Astrocyte of the cerebellum (primary cell): ENCODE measurements at places on chromosomes 3 and 15.
A peak's percentile ranks its signal among the peaks of the same experiment; 100 is the strongest.

DNA sequence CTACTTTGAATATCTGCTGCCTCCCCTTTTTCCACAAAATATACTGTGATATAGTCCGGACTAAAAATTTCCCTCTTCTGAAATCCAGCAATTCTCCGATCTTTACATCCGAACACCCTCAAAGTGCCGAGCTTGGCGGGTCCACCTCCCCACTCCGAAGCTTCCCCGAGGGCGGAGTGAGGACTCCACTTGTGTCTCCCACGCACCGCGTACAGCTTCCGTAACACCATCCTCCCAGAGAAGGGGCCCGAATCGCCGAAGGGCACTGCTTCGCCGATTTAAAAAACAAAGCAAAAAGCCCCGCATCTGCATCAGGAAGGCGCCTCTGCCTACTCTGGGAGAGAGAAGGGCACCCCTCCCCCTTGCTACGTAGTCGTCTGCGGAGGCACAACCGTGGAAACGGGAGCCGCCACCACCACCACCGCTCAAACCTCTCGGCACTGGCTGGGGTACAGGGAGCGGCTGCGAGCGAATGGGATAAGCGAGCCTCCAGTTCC lies 551 bp downstream of the NCBP2 start:
- DNase-seq = no peak

DNA sequence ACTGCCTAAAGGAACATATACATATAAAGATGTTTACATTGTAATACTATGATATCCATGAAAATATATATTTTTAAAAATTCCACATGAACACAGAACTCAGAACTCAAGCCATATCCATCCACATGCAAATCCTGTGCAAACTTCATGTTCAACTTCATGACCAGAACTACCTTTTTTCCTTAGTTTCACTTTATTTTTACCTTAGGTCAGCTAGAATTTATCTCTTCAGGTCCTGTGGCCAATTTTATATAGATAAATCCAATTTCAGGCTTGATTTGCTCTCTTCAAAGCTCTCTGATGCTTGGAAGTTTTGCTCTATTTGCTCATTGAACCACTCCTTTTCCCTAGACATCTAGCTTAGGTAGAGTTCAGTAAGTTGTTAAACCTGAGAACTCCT lies 38.8 kb downstream of the ZPLD1 start:
- no peak for DNase-seq

GRCh38 chr3:62496503-62496902 lies 123.2 kb upstream of the FEZF2 start:
- no peak for DNase-seq

DNA sequence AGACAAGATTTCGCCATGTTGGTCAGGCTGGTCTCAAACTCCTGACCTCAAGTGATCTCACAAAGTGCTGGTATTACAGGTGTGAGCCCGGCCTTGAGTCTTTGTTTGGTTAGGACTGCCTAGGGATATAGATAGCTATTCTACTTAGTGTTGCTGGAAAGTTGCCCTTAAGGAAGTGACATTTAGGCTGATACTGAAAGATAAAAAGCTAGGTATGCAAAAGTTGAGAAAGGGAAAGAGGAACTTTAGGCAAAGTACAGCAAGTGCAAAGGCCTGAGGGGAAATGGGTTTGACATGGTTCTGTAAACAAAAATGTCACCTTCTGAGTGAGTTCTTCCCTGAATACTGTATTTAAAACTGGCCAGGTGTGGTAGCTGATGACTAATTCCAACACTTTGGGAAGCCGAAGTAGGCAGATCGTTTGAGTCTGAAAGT lies 111.5 kb downstream of the ZNF609 start:
- no peak for DNase-seq

DNA sequence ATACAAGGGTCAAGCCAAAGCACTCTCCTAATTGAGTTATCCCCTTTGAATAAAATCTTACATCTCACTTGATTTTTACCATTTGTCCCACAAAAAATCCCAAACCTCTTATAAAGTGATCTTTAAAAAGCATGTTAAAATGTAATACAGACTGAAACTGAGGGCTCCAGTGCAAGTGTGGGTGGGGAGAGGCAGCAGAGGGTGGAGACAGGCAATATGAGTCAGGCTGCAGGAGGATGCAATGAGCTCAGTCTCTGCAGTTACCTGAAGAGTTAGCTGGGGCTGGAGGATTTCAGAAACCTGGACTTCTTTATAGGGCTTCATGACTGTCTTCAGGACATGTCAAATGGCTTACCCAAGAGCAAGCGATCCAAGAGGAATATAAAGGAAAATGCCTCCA lies 14.2 kb upstream of the COLQ start:
- no peak for DNase-seq

- no peak for DNase-seq
These were observed 33.6 kb downstream of the INTS14 start for GRCh38 chr15:65577129-65577996.

- DNase-seq = no peak
These were observed 46.8 kb downstream of the MB21D2 start for GRCh38 chr3:192870822-192871221.

- no peak for DNase-seq
These were observed 8.3 kb downstream of the BMF start for GRCh38 chr15:40100123-40100946.

- DNase-seq = no peak
These were observed 16.0 kb downstream of the ROBO2 start for GRCh38 chr3:77055841-77056341.

DNA sequence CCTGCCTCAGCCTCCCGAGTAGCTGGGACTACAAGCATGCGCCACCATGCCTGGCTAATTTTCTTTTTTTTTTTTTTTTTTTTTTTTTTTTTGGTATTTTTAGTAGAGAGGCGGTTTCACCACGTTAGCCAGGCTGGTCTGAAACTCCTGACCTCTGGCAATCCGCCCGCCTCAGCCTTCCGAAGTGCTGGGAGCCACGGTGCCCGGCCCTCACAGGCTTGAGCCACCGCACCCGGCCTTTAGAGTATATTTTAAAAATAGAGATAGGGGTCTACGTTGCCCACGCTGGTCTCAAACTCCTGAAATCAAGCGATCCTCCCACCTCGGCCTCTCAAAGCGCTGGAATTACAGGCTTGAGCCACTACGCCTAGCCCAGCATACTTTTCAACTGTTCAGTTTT lies 93.4 kb upstream of the CHD2 start:
- no peak for DNase-seq

DNA sequence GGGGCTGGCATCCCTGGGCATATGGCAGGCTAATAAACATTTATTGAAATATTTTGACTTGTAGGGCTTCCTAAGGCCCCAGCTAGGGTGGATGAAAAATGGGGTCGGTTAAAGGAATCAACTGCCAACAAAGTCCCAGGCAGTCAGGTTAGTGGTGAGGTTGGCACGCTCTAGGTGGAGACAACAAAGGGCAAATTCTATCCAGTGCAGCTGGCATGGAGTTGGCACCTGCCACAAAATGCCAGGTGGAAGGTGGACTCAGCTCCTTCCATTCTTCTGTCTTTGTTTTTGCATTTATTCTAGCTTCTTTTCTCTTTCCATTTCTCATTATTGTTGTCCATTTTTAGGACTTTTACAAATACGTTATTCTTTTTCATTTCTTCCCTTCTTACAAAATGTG lies 31.0 kb downstream of the LCMT2 start:
- DNase-seq = no peak

DNA sequence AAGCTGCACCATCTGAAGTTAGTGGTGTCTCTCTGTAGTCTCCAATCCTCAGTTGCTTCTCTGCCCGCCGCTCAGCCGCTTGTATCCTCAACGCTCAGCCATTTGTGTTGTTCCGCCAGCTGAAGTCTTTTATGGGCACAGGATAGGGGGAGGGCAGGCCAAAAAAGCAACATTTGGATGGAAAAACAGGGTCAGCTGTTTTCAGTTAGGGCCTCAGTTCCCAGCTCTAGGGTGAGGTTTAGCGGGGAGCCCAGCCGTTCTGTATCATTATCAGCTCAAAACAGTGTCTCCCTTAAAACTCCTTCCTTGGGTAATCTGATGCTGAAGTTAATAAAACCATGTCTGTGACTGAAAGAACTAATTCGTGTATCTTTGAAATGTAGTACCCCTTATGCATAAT lies 329.5 kb upstream of the AZI2 start:
- DNase-seq = no peak

DNA sequence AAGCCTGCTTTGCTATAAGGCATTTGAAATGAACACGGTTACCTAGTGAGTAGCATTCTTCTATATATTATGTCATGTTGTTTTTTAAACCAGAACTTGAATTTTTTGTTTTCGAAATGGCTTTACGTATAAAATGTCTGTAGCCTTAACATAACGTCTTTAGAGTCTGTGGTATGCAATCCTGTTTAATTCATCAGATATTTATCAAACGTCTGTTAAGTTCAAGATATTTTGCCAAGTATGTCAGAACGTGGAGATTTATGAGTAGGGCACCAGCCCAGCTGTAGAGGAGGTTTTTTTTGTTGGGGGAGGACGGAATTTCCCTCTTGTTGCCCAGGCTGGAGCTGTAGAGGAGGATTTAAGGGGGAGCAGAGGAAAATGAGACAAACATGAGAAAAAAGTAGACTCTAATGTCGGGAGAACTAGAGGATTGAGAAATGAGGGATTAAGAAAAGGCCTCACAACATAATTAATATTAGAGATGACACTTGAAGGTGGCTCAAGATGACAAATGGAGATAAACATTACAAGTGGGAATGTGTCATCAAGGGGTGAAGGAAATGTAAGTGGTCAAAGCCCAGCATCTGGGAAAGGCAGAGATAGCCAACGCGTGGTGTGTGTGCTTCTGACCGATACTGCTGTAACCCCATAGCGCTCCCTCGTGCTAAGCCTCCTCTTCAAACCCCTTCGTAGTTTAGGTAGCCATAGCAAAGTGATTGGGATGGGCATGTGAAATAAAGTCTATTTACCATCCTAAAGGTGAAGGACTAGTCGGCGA lies 154.0 kb upstream of the GOLGA6L4 start:
- DNase-seq = no peak

DNA sequence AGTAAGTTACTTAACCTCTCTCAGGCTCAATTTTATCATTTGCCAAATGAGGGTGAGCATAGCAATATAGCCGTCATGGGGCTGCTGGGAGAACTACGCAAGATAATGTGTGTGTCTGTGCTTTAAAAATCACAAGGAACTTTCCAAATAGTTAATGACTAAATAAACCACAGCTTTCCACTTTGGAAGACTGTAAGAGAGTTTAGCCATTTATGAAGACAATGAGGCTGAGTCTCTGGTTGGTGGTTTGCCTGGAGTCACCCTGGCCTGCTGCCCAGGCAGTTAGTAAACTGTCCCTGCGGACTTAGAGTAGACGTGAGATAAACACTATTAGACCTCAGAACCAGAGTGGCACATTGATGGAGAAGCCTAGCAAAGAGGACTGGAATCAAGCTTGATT lies 357.7 kb downstream of the CLSTN2 start:
- DNase-seq = peak; percentile 78

DNA sequence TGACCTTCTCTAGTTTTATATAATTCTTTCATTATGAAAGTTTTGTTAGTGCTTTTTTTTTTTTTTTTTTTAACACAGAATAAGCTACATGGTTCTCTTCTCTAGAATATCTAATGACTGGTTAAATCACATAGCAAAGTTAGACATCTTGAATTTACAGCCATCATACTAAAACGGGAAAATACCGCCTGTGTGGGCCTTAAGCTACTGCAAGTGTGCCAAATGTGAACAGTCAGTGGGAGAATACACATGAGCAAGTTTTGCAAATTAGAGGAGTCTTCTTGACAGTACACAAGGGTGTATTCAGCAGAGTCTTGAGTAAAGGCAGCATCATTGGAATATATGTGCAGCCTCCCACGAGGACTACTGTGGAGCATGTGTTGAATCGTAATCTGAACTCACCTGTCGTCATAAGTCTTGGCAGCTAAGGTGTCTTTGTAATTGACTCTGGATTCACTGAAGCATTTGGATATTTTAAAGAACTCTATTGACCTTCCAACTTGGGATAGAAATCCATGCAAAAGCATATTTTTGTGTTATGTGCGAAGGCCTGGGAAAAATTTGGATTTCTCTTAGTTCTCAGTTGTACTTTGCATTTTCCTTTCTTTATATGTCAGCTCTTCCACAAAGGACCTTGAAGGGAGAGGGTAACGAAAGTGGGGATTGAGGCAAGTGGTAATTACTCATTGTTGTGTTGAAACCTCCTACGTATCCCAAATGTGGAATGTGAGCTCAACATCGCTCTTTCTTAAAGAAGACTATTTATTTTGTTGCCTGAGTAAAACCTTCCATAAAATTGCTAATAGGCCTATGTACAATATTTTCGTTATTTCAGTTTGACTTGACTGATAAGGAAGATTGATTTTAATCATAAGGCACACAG lies 117.4 kb downstream of the ATG7 start:
- DNase-seq = no peak

GRCh38 chr3:9175421-9175820 lies 74.0 kb downstream of the SRGAP3 start:
- DNase-seq = peak; percentile 28

- peak; percentile 47 for DNase-seq
These were observed 135.1 kb upstream of the RASGRP1 start for GRCh38 chr15:38699633-38700230.

GRCh38 chr3:65996589-65996988 lies 42.1 kb downstream of the MAGI1 start:
- DNase-seq = no peak

- no peak for DNase-seq
These were observed 21.0 kb upstream of the TTC14 start for GRCh38 chr3:180580934-180581333.

DNA sequence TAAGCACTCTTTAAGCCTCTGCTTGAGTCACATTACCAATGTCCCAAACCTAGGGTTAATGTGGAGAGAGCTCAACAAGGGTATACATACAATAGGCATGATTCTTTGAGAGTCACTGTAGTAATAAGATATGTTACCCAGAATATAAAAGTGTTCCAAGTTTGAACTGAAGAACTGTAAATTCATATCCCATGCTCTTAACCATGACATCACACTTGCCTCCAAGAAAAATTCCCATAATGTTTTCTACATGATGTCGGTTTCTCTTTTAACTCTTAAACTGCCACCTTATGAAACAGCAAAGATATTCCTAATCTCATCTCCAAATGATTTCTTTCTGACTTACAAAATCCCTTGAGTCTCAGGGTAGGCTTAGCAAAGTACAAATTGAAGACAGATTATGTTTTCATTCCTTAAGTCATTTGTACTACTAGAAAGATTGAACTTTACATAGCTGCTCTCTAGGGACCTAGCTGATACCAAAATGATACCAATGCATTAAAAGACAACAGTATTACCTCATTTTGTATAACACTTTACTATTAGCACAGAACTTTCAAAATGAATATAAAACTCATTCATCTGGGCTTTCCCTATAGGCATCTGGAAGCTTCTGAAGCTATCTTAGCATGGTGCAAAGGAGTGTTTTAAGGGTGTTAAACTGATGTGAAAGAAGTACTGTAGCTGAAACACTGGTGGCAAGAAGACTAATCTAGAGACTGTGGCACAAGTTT lies 127.1 kb downstream of the KCNMB2 start:
- DNase-seq = no peak

DNA sequence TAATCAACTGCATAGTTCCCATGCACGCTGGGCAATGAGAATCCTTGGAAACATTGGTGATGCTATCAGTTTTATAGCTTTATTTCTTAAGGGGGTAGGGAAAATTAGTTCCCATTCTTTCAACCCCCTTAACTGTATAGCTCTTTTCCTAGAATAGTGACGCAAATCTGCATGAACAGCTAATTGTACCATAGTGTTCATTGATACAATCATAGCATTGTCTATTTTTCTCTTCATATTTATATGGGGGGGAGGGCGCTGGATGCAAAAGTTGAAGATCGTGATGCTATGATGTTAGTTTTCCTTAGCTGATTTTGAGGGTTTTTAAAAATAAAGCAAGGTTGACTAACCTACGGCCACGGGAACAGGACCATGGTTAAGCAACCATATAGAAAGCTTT lies 32.4 kb upstream of the SAMMSON start:
- DNase-seq = no peak
